ENCODE measurements at places on chromosomes 3 and 15. TPM values are rescaled to one million over a fixed set of nuclear protein-coding genes. Genes with fewer than 3 reads are reported as not detected.

GRCh38 chr15:95793231-95793630 is 537.3 kb upstream of the NR2F2 start:
- no peak for DNase-seq

GRCh38 chr3:38575279-38575843 is 74.1 kb downstream of the SCN5A start:
- no peak for DNase-seq

DNA sequence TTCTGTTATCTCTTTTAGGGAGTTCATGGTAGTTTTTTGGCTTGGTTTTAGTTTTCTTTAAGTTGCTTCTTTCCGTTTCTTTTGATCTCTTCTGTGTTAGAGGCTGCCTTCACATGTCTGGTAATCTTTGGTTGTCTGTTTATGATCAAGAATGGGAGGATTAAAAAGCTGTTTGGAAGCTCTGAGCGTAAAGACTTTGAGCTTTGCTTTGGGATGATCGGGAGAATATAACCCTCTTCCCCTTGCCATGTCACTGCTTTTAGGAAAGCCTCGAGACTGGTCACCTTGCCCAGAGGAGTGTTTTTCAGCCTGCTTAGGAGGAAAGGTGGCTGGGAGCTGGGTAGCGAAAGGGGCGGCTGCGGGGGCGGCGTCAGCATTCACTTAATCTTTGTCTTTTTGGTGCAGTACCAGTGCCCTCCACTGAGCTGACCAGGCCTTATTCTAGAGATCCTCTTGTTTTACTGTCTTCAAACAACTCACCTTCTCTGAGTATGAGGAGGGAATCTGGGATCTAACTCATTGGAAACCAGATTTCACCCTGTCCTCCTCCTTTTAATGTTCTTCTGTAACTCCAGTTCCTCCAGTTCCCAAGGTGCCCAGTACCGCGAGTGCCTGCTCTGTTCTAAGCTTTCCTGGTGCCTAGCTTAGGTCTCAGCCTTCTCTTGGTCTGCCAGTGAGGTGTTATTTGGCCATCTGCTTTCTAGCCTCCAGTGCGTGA is 15.5 kb downstream of the TATDN2 start:
- peak; percentile 36 for DNase-seq

DNA sequence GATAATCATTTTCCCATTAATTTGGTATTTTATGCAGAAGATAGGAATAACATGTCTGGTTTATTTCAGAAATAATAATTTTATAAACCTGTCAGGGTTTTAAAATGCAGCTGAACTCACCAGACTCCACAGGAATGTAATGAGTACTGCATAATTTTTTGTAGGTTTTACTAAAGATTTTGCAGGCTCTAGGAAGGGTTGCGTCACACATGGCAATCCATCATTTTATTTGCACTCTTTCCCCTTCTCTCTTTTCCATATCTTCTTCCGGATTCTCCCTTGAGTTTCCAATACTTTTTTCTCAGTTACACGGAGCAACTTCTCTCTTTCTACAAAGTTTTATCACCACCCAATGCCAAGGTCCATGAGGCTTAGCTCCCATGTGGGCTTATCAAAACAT is 234.7 kb downstream of the NFKBIZ start:
- DNase-seq = no peak

- peak; percentile 18 for DNase-seq
Observed at GRCh38 chr3:142148044-142148791, 1.1 kb downstream of the TFDP2 start.

GRCh38 chr3:133394561-133395311 is 5.1 kb upstream of the BFSP2 start:
- DNase-seq = no peak

DNA sequence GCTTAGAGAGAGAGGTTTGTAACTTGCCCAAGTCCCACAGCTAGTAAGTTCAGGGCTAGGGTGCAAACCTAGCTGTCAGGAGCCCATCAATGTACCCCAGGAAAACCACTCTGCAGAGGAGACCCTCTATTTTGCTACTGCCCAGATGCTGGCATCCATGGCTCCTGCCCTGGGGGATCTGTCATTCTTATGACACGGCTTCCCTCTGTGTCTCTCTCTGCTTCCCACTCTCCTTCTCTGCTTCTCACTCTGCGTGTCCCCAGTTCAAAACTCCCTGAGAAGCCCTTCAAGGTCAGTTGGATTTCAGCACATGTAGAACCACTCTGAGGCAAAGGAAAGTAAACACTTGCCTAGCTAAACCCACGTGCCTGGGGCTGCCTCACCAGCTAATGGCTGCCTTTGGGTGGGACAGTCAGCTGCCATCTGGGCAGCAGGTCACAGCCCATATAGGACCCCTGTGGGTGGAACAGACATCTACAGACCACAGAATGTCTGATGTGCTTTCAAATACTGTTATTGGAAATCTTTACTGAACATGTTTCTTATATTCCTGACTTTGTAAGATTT is 29.4 kb upstream of the SLCO2A1 start:
- no peak for DNase-seq

DNA sequence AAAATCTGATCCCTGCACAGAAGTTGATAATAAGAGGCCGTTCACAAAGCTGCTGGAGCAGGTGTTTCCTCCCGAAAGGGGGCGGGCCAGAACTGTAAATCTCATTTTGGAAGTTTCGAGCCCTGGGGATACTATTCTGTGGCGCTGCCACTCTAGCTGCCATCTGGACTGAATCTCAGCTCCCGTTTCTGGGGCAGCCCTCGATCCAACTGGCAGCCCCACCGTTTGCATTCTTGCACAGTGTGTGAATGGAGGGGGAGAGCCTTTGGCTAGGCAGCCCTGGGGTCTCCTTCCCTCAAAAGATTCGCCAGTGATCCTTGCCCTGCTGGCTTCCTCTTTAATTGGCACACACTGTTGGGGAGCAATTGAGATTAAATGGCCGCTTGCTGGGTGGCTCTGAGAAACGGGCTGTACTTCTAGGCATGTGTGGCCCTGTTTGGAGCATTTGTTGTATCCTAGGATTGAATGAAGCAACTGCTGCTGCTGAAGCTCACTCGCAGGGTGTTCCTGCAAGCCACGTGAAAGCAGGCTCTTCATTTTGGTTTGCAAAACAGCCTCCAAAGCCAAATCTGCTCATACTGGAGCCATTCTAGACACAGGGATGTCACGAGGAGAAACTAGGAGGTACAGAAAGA is 57.2 kb upstream of the TOPAZ1 start:
- no peak for DNase-seq

DNA sequence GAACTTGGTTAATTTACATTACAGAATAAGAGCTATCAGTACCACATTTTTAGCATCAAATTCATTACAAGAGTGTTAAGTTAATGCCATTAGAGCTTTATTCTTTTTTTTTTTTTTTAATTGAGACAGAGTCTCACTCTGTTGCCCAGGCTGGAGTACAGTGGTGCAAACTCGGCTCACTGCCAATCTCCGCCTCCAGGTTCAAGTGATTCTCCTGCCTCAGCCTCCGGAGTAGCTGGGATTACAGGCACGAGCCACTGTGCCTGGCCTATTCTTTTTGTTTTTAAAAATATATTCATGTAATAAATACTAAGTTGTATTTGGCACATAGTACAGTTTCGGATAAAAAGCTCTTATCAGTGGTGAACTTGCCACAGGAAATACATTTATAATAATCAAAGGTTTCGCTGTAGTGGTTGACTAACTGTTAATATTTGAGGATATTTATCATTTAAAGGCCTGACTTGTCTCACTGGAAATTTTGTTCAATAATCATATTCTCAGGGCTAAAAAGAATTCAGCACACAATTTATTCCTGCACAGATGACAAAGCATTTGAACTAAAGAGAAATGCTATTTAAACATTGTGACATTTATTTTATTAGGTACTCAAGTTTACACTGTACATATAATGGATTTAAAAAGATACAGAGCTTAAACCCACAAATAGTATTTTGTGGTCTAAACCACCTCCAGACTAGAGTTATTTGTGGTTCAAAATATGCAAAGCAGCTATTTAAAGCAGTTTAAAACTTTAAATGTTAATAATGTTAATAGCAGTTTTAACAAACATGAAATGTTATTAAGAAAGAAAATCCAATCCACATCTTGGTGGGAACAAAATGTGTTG is 6.1 kb upstream of the LEKR1 start:
- no peak for DNase-seq

- DNase-seq = no peak
Observed at GRCh38 chr3:67715971-67716370, 61.6 kb upstream of the SUCLG2 start.

GRCh38 chr3:121155028-121155427 is 247.0 kb downstream of the STXBP5L start:
- DNase-seq = peak; percentile 77

DNA sequence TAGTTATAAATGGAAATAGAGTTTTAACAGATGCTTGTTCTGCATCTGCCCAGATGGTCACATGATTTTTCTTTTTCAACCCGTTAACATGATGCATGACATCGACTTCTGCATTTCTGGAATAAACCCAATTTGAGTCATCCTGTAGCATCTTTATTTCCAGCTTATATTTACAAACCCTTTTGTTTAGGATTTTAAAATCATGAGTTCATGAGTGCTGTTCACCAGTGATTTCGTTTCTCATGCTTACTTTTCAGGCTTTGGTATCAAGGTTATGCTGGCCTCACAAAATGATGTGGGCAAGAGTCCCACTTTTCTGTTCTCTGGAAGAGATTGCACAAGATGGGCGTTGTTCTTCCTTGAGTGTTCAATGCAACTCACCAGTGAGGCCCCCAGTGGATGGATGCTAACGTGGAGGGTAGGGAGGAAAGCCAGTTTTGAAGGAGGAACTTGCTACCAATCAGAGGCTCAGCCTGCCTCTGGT is 5.2 kb downstream of the HRH1 start:
- peak; percentile 35 for DNase-seq

DNA sequence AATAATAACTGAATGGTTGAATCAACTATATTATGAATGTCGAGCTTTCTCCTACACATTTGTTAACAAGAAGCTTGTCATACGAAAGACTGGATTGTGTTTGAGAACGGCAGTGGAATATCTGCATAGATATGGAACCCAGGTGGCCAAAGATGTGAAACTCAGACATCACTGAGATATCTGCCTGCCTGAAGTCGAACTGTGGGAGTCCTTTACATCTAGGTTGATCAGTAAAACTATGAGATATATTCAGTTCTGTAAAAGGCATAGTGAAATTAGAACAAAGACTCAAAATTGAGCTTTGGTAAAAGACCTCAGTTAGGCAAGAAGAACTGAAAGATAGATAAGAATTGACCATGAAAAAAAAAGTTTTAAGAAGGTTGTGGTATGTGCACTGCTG is 41.5 kb upstream of the TOP2B start:
- DNase-seq = no peak

DNA sequence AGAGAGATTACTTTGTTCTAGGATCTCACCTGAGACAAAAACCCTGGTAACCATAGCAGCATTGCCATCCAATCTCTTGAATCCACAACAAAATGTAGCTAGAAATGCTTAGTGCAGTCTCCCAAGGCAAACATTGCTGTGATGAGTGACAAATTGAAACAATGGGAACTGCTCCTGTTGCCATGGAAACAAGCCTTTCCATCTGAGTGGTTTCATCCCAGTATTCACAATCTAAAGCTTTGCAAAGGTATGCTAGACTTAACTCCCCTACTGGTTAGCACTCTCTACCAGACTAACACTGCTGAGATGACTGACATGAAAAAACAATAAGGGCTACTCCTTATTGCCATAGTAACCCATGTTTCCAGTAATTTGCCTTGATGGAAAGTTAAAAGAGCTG is 172.6 kb upstream of the CNTN3 start:
- no peak for DNase-seq

GRCh38 chr3:46516521-46516920 is 18.7 kb downstream of the RTP3 start:
- DNase-seq = no peak

DNA sequence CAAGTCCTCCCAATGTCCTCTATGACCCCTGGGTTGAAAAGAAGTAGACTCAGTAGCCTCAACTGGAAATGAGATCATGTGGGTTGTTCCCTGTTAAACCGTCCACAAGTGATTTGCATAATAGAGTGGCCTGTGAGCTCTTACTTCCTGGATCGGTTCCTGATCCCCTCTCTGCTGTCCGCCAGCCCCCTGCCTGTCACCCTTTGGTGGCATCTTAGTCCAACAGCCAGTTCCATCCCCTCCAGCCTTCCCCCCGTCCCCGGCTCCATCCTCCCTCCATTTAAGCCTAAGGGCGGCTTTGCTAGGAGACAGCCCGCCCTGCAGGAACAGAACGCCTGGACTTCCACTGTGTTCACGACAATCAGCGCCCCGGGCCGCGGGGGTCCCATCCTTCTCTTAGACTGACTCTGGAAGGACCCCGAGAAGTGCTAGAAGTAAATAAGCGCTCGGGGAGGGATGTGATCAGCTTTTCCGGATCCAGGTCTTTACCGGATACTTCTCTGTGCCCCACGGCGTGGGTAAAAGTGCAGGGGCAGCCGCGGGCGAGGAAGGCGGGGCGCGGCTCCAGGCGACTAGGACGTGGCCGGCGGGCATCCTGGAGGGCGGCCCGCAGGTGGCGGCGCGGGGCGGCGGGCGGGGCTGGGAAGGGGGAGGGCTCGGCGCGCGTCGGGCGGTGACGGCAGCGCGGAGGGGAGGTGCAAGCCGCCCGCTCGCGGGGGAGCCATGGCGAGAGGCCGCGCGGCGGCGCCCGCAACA is 51.2 kb upstream of the ULK4 start:
- no peak for DNase-seq

- no peak for DNase-seq
Observed at GRCh38 chr3:39278616-39278935, 1.3 kb downstream of the CX3CR1 start.

Gene SLC22A14
- not detected for total RNA-seq

Gene FHIT
- 0.10 TPM for total RNA-seq

Gene SCG3
- total RNA-seq = not detected

Gene MITF
- 22.9 TPM for total RNA-seq

Gene ACOX2
- 2.2 TPM for total RNA-seq

Gene EFCC1
- total RNA-seq = 0.29 TPM

Gene PLA2G4E
- total RNA-seq = not detected
